CD4-positive, alpha-beta T cell (primary cell): ENCODE measurements at places on chromosomes 5 and 9.
A peak's percentile ranks its signal among the peaks of the same experiment; 100 is the strongest.

DNA sequence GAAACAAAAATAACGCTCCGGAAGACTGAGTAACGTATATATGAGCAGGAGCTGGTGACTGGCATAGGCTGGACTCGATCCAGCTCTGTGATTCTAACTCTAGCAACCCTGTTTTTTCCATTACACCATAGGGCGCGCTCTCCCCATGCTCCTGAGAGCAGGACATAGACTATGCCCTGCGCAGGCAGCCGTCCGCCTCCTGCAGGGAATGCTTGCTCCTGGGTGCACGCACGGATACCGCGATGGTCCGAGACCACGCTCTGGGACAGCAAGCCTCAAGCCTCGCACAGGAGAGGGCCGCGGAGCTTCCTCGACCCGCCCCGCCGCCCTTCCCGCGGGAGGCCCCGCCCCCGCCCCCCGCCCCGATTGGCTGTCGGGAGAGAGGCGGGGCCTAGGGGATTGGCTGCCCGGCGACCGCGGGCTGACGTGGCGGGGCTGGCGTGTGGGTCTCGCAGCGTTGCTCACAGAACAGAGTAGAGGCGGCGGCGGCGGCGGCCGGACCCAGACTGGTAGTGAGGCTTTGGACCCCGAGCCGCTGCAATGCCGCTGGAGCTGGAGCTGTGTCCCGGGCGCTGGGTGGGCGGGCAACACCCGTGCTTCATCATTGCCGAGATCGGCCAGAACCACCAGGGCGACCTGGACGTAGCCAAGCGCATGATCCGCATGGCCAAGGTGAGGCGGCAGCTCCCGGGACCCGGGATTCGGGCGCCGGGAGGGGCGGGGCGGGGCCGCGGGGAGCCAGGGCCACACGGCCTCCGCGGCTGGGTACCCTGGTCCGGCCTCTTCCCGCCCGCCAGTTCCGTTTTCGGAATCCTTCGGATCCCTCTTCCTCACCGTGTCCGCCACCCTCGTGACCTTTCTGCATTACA lies at the start of gene NANS:
TSS of gene NANS (plus strand) at position 464 of the 869 bp plus-strand sequence. CDS start at position 541, 77 bp downstream.
- peaks cover 27% of the 10 kb centered on the region for H3K4me1 ChIP-seq
- H3K27me3 ChIP-seq: no peaks in the 10 kb centered on the region
- H3K27ac ChIP-seq: peak within 1 kb of the TSS; percentile 75
- H3K4me3 ChIP-seq: peak within 1 kb of the TSS; percentile 71
- H3K36me3 ChIP-seq: peaks cover 5% of the 10 kb centered on the region

- no peaks in the 10 kb centered on the region for H3K36me3 ChIP-seq
- H3K4me3 ChIP-seq: no peak overlapping the region
- no peak for DNase-seq
- H3K4me1 ChIP-seq: no peaks in the 10 kb centered on the region
- no peak overlapping the region for H3K27ac ChIP-seq
These were observed 112.6 kb downstream of the SAXO1 start for GRCh38 chr9:18920141-18921084.

DNA sequence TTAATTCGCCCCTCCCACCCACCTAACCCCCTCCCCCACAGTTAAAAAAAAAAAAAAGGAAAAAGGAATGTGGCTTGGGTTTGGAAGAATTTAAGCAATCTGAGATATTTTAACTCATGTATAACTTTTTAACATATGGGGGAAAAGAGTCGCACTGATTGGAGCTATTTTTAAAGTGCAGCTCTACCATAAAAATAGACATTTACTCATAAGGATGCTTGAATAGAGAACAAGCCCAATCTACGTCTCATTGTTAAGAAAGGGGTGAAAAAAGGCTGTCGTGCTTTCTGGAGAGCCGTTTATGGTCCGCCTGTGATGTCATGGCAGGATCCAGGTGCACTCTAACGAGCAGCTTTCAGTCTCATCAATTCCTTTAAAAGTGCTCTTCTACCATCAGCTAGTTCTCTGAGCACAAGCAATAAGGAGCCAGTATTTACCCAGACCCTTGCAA lies 142.4 kb downstream of the ELAVL2 start:
- no peak for DNase-seq
- H3K4me1 ChIP-seq: no peaks in the 10 kb centered on the region
- H3K27me3 ChIP-seq: no peaks in the 10 kb centered on the region
- no peak overlapping the region for H3K4me3 ChIP-seq
- no peak overlapping the region for H3K27ac ChIP-seq
- H3K36me3 ChIP-seq: no peaks in the 10 kb centered on the region

DNA sequence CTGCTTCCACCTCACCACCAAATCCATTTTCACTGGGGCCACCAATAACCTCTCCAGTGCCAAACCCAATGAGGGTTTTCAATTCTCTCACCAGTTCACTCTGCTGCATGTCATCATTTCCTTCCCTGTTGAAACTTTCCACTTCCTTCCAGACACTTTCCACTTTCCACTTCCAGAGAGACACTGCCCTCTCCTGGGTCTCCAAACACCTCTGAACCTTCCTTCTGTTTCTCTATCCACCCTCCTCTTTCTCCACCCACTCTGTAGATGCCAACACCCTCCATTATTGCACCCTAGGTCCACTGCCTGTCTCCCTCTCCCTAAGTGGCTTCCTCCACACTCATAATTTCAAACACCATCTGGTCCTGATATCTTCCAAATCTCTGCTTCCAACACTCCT lies 39.6 kb downstream of the PDE6A start:
- H3K4me1 ChIP-seq: no peaks in the 10 kb centered on the region
- no peak overlapping the region for H3K4me3 ChIP-seq
- DNase-seq: no peak
- H3K27me3 ChIP-seq: no peaks in the 10 kb centered on the region

DNA sequence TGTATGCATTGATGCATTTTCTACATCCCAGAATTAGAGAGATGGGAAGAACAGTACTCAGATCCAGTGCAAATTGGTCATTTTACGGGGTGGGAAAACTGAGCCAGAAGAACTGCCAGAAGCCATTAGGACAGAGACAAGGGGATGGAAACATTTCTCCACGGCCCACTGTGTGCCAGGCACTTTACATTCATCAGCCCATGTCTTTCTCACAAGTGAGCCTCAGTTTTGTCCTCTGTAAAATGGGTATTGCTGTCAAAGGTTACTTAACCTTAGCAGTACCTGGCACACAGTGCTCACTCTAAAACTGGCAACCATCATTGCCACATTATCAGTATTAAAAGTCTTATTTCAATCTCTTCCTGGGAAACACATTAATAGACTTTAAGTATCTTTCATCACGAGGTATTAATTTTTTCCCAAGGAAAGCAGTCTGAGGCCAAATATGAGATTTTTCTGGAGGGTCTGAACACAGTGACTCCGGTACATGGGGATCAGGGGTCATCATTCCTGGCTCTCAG lies 5.2 kb downstream of the DUSP1 start:
- H3K27ac ChIP-seq: peak overlapping the region; percentile 89
- peaks cover 65% of the 10 kb centered on the region for H3K4me1 ChIP-seq
- no peak for DNase-seq
- peaks cover 27% of the 10 kb centered on the region for H3K36me3 ChIP-seq

DNA sequence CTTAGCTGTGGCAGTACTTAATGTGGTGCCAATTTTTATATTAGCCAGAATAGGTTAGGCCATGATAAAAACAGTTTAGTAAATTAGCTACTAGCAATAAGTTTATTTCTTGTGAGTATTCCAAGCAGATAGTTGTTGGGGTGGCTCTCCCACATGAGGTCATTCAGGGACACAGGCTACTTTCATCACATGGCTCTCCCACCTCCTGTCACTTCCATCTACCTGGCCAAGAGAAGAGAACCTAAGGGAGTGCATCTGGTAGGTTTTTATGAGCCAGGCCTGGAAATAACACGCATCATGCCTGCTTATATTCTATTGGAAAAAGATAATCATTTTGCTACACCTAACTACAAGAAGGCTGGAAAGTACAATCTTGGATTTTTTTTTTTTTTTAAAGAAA lies 161.4 kb upstream of the CCNH start:
- DNase-seq: no peak
- no peak overlapping the region for H3K27ac ChIP-seq
- no peaks in the 10 kb centered on the region for H3K4me1 ChIP-seq
- H3K36me3 ChIP-seq: no peaks in the 10 kb centered on the region

DNA sequence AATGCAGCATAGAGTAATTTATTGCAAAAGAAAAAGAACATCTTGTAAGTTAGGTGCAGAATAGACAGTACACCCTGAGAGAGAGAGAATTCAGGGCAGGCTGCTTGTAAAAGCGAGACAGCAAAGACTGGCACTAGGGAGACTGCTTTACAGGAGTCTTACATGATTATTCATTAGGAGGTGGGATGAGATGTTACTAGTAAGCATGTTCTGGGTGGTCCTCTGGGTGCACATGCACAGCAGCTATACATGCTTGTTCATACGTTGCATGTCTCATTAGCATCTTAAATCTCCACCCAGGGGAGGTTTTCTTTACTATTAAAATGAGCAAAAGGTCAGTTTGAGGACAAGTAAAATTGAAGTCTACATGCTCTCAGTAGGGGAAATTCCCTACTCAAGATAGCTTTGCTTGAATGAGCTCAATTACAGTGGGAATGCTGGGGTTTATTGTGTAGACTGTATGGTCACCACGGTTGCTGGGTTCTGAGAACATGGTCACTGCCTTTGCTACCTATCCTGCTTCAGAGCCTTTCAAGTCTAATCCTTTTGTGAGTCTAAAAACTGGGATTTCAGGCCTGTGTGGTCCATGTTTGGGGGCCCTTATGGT lies 60.6 kb downstream of the RGS7BP start:
- no peaks in the 10 kb centered on the region for H3K27me3 ChIP-seq
- no peak overlapping the region for H3K4me3 ChIP-seq
- no peaks in the 10 kb centered on the region for H3K36me3 ChIP-seq
- DNase-seq: no peak
- no peak overlapping the region for H3K27ac ChIP-seq

DNA sequence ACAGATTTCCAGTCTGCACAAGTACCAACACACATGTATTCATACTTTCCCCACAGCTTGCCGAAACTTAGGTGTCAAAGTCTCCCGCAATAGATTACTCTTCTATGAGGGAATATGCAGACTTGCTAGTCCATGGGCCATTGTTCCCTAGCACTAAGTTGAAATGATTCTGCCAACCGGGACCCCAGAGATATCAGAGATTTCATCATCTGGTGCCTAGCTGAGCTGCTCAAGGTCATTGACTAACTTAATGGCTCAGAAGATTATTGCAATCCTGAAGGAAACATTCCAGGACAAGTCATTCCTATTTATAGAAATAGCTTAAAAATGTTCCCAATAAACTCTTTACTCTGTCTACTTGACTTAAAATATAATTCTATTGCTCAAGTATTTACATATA lies 202.6 kb downstream of the PIK3R1 start:
- H3K27me3 ChIP-seq: no peaks in the 10 kb centered on the region
- no peaks in the 10 kb centered on the region for H3K36me3 ChIP-seq
- no peak overlapping the region for H3K27ac ChIP-seq
- H3K4me3 ChIP-seq: no peak overlapping the region
- no peak for DNase-seq
